ENCODE measurements at places on chromosomes 2 and 18.

- no peak for DNase-seq
Measured at GRCh38 chr2:176085861-176086771, 2.4 kb upstream of the EVX2 start.

DNA sequence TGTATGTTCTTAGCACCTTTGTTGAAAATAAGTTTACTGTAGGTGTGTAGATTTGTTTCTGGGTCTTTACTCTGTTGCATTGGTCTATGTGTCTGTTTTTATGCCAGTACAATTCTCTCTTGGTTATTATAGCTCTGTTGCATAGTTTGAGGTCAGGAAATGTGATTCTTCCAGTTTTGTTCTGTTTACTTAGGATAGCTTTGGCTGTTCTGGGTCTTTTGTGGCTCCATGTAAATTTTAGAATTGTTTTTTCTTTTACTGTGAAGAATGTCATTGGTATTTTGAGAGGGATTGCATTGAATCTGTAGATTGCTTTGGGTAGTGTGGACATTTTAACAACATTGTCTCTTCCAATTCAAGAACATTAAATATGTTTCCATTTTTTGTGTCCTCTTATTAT lies 69.1 kb downstream of the ANKRD62 start:
- DNase-seq = no peak

- no peak for DNase-seq
Measured at GRCh38 chr2:37477921-37478320, 133.5 kb downstream of the QPCT start.

GRCh38 chr2:46865181-46865970 lies 50.2 kb downstream of the MCFD2 start:
- no peak for DNase-seq

DNA sequence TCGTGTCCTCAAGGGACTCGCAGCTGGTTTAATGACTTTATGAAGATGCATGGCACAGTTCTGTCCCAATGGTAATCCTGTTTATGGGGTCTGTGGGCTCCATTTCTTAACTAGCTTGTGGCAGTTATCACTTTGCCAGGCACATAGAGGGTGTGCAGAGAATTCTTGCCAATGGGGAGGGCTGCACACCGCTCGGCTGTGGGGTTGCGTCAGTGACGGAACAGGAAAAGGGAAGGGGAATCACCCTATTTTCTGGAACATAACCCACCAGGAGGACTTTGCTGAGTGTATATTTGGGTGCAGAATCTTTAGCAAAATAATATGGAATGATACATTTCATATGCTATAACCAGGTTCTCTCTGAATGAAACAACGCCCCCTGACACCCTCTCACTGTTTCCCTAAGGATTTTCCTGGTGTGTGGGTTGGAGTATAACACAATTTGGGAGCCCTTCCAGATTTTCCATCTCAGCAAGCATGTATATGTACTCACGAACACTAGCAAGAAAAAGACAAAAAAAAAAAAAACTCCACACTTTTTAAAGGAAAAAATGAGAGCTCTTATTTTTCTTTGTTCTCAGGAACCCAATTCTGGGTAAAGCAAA lies 43.9 kb upstream of the TRIB2 start:
- no peak for DNase-seq

DNA sequence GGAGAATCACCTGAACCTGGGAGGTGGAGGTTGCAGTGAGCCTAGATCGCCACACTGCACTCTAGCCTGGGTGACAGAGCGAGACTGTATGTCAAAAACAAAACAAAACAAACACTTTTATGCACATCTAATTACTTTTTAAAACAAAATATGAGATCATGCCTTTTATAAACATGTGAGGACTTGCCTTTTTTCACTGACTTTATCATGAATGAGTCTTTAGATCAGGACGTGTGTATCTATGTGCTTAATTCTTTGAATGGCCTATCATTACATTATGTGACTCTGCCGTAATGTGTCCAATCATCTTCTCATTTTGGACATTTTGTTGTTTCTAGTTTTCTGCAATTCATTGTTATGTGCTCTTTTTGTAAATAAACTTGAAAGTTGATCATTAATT lies 58.7 kb downstream of the FAM117B start:
- DNase-seq = no peak

DNA sequence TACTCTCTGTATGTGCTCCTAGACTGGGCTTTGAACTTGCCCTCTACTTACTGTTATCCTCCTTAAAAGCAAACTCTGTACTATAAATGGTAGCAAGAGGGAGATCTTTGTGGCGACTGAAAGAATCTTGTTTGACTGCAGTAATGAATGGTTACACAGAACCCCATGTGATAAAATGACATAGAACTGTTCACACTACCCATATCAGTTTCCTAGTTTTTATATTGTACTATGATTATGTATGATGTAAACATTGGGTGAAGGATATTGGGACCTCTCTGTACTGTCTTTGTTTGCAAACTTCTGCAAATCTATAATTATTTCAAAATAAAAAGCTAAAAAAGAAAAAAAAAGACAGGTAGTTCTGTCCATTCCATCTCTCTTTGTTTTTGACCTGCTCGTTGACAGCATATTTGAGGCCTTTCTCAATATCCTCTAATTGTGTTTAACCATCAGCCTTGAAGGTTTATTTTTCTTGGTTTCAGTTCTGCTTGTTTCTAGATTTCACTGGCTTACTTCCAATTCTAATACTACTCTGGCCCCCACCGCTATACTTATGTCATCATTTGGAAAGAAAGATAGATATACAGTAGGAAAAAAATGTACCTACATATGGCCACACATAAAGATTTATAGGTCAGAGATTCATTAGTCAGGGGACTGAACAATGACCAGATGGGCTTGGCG lies 79.2 kb upstream of the MYO3B start:
- DNase-seq = no peak

GRCh38 chr2:130918393-130918792 lies 81.7 kb downstream of the ARHGEF4 start:
- DNase-seq = no peak

Data from GM12892 (cell line).